ENCODE measurements at places on chromosomes 5 and 9.

DNA sequence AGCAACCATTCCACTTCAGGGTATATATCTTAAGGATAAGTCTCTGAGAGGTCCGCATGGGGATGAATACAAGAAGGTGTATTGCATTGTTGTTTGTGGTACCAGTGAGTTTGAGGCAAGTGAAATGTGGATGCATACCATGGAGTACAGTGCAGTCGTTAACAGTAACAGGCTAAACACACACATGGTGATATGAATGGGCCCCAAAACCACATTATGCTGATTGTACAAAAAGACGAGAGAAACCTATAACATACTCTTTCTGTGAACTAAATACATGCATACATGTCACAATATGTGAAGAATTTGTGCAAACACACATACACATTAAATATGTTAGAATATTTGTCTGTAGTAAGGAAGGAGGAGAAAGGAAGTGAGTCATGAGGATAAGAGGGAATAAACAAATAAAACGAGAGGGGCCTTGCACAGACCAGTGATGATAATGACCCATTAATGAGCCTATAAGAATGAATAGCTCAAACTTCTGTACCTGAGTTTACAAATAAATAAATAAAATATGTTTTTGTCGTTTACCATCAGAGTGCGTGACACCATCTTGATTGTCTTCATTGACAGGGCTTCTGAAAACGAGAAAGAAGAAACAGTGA is 66.5 kb upstream of the RICTOR start:
- DNase-seq = no peak

GRCh38 chr5:17991775-17992174 is 357.5 kb downstream of the TAF11L14 start:
- DNase-seq = no peak

DNA sequence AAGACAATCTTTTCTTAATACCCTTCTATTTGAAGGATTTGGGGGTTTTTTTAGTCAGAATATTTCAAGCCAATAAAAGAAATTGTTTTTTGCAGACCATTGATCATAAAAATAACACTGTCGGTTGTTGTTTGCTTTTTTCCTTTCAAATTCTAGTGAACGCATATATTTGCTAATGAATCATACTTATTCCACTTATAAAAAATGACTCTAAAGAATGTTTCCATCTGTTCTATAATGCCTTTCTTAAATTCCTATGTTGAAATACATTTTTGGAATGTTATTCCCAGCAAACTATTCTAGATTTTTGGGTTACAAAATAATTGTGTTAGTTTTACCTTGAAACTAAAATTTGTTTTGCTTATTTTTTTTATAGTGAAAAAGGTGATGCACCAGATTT is 32.2 kb downstream of the CWC27 start:
- DNase-seq = no peak

- no peak for DNase-seq
Measured at GRCh38 chr5:111792471-111793058, 35.6 kb upstream of the NREP start.

- no peak for DNase-seq
Measured at GRCh38 chr5:117657541-117657940, 1082.9 kb upstream of the SEMA6A start.

DNA sequence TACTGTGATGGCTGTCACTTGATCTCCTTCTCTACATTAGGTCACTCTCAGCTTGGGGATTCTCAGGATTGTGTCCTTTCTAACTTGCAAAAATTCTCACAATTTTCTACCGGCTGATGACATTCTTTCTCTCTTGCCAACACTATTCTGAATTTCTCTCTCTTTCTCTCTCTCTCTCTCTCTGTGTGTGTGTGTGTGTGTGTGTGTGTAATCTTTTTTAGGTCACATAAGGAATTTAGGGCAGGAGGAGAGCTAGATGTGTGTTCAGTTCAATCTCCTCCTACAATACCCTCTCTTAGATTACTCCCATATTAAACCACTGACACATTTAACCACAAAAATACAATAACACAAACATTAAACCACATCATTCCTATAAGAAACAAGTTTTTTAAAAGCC is 242.3 kb upstream of the NREP start:
- no peak for DNase-seq

- DNase-seq = no peak
Measured at GRCh38 chr9:3277200-3277599, 248.6 kb downstream of the RFX3 start.

DNA sequence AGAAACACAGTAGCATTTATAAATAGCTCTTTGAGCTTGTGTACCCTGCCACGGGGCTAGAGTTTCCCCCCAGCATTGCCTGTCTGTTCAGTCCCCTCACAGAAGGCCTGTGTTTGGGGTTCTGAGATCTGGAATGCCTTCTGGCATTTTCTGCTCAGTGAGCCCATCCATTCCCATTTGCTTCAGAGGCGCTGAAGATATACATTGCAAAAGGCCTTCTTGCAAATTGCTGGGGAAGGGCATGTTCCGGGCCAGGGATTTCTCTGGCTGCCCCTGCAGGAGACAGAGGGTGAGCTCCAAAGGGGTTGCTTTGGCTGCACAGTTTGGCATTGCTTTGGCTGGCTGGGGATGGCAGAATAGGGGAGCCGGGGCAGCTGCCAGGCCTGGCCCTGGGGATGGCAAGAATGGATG is 308.4 kb downstream of the MSX2 start:
- no peak for DNase-seq

DNA sequence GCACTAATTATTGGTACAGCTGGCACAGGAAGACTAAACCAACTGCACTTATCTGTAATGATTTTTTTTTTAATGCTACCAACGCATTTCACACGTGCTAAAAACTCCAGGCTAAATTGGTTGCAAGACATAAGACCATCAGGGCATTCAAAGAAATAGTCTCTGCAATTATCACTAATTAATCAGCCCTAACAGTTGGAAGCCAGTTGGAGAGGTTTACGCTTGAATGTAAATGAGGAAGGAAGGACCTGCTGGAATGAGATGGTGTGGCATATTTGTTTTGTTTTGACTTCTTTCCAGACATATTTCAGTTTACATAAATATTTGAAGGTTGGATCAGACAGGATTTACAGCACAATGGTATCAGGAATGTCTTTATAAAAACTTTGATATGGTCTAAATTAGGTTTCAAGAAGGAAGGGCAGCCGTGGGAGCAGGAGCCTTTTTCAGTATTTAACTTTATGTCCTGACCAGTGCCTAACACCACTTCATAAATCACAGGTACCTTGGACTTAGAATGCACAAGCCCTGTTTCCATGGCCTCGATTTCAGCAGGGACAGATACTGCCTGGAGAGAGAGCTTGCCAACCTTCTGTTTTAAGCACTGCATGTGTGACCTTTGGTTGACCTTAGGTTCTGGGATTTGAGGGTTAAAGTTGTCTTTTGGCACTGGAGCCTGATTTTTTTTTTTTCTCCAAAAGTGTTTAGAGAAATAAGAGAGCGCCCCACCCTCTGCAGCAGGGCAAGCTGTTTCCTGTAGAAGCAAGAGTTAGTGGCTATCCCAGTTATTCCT is 199.8 kb upstream of the MAP3K1 start:
- no peak for DNase-seq

GRCh38 chr5:174675916-174676315 is 48.5 kb upstream of the MSX2 start:
- no peak for DNase-seq

DNA sequence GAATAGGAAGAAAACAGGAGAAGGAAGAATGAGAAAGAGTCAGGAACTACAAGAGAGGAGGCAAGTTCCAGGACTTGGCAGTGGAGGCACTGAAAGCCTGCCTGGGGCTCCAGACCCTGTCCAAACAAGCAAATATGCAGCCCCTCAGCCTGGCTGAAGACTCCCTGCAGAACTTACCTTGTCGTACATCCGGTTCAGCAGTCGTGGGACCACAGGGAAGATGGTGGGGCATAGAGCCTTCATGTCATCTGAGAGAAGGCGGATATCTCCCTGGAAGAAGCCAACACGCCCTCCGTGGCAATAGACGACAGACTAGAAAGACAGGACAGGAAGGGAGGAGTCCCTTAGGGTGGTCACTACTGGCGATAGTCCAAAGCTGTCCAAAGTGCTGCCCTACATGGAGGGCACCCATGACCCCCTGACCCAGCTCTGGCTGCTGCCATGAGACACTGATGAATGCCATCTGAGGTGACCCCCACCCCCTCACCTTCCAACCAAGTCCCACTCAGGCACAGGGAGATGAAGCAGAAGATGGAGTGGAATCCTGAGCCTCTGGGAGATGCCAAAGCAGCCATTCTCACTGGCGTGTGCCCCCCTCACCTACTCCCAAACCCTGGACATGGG is 27.7 kb upstream of the MEIKIN start:
- DNase-seq = no peak

DNA sequence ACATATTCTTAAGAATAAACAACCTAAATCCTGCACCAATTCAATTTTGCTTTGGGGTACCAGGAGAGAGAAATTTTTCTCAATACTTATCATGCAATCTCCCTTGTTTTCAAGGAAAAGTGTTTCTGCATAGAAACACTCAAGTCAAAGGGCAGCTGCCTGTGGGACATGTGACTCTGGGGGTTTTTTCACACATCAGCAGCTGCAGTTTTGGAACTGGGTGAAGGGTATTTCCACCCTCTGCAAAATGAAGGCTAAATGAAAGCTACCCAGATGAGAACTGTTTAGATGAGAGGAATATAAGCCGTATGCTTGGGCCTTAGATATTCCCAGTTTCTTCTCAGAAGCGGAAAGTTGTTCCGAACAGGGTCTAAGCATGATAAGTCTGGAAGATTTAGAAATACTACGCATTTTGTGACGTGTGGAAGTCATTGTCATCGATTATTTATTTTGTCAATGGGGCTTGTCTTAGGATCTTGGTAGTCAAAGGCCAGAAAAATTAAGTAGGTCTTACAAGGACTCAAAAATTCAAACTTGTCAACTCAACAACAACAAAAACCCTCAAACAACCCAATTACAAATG is 64.3 kb upstream of the BOD1 start:
- DNase-seq = no peak

DNA sequence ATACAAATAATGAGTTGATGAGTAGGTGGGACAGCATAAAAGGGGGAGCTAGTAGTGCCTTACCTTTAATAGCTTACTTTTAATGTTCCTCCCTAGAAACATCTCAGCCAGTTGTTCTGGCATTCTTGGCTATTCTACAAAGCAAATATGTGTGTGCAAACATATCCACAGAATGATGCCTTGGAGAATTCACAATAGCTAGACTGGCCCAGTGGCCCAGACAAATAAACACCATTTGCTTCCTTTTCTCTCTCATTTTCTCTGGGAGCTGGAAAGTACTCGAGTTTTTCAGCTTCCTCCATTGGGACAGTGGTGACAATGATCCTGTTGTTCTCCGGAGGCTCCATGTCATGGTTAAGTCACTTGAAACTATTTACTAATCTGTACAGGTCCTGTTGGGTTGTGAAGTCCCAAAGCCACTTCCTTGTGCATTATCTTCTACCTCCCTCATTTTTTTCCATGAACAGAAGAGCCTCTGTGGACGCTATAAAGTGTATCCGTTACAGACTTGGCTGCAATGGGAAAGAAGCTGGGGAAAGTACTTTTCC is 122.9 kb downstream of the DMAC1 start:
- no peak for DNase-seq

GRCh38 chr5:5164163-5164562 is 24.0 kb downstream of the ADAMTS16 start:
- no peak for DNase-seq

- DNase-seq = no peak
Measured at GRCh38 chr9:98806394-98807035, 955 bp upstream of the GALNT12 start.

DNA sequence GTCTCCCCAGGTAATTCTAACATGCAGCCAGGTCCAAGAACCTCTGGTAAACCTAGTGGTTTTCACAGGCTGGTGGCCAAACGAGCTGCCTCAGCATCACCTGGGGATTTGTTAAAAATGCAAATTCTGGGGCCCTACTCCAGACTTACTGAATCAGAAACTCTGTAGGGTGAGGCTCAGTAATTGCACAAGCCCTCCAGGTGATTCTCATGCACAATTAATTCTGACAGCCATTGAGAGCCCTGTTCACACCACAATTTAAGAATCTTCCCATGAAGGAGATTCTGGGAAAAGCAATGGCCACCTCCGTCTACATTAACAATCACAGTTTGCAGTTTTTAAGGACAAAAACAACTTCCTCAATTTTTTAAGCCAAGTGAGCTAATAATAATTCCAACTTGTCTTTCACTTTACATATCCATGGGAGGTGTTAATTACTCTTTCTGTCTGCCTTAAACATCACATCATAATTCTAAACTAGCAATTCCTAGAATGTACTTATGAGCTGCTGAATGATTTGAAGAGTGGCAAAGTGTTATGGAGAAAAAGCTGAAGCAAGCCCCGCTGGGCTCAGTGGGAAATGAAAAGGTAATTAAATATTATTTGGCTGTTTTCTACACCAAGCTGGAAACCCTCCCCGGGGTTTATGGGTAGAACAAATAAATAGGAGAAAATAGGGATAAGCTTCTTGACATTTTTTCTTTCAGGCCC is 70.0 kb downstream of the GLDC start:
- DNase-seq = no peak

DNA sequence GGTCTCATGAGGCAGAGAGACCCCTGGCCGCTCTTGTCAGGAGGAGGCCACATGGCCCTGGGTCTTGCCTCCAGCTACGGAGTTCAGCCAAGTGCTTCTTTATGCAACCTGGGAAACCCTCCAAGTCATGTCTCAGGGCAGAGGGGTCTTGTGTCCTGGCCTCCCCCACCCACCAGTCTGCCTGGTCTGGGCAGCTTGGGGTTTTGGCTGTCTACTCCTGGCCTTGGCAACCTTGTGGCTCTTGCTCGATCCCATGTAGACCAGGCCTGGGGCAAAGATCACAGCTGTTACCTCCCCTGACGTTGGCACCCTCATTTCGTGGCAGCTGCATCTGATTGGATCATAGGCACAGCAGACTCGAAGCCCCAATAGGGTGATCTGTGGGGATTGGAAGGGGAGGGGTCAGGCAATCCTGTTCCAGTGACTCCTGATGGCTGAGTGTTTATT is 28.4 kb downstream of the JADE2 start:
- no peak for DNase-seq

GRCh38 chr5:139863855-139864558 is 68.4 kb downstream of the PSD2 start:
- DNase-seq = peak; percentile 25

DNA sequence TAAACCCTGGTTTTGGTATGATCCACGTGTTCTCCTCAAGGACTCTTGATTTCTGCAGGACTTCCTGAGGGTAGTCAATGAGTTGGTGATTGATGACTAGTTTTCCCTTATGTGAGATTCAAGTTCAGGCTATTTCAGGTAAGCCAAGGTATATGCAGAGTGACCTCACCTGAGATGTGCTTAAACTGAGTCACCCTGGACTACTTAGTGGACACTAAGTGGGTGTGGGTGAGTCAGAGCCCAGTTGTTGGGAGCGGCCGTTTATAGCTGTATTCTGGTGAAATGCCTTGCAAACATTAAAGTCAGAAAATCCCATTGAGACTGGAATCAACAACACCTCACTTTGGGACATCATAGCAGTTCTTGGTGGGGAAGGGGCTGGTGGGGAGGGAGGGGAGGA is 62.9 kb downstream of the SLC28A3 start:
- DNase-seq = no peak

GRCh38 chr5:142643634-142644033 is 42.3 kb downstream of the FGF1 start:
- no peak for DNase-seq

Measured in activated T-helper 1 cell treated with Interleukin-2 at 50 U/mL for 16 hours (primary cell).